ENCODE measurements at places on chromosomes 1 and 21. TPM values are rescaled to one million over a fixed set of nuclear protein-coding genes. Genes with fewer than 3 reads are reported as not detected.

Gene TMEM125
- total RNA-seq = 0.72 TPM

Gene ZNF593OS
- total RNA-seq = not detected

Gene RER1
- total RNA-seq = 71.3 TPM

Gene SZRD1
- total RNA-seq = 24.1 TPM

Gene ETV3L
- total RNA-seq = not detected

DNA sequence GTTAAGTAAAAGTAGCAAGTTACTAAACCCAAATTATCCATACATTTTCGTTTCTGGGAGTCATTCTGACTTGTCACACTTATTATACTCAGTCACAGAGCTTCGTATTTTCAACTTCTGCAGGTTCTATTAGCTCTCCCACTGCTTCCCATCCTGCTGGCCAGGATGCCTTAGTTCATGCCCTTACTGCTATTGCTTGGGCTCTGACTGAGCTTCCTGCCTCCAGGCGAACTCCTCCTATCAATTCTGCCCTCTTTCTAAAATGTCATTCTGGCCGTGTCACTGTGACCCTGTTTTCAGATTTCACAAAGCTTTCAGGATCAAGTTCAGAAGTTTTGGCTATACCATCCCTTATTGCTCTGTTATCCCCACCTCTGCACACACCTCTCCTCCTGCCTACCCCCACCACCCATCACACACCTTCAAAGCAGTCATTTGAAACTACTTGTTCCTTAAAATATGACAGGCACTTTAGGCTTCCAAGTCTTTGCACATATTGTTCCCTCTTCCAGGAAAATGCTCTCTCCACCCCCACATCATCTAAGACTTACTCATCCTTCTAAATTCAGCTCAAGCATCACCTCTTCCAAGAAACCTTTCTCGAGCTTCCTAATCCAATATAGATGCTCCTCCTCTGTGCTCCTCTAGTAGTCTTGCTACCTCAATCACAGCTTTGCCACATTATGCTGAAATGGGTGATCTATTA, 278.0 kb downstream of the BRINP2 start:
- no peak for DNase-seq

DNA sequence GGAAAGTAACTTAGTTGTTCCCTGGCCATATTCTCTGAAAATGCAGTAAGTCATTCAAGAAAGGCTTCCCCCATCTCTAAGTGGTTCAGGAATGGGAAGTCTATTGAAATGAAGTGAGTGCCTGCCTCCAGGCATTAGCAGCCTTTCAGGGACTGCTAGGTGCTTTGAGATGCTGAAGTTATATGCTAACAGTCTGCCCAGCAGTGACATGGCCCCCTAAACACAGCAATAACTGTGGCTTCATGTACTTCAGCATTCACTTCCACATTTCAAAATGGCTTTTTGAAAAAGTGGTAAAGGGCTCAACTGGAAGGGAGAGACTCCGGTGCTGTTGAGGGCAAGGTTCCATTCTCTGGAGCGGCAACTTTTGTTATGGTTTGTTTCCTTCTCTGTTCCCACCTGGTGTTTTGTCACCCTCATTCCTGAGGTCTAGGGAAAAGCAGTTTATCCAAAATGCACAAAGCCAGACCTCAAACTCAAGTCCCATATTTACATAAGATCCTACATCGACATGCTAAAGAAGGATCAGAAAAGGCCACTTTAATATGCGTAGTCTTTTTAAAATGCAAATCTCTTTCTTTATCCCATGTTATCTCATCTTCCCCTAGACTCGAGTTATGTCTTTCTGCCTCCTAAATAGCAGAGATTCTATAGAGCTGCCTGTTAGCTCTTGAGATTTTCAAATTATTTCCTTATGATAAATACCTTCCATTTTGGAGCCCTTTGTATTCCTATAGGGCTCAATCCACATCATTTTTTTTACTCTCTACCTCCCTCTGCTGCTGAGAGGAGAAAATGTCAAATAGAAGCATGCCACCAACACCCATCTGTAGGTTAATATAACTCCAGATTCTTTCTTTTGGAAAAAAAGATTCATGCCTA, 34.2 kb upstream of the LRRC8C start:
- peak; percentile 51 for DNase-seq

GRCh38 chr21:31279986-31280385, 64.1 kb downstream of the TIAM1 start:
- no peak for DNase-seq

DNA sequence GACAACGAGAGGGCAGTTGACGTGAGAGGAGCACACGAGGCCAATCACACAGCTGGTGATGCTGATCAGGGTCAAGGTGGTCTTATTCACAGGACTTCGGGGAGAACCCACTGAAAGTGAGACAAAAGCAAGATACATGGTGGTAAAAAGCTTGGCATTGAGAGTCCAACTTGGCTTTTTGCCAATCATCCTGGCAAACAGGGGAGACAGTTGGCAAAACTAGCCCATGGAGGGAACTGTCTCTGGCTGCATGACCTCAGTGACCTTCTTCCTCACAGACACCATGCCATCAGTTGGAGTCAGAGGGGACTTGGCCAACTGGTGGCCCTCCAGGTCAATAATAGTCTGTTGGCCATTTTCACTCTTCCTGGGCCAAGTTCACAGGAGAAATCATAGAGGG, 139.9 kb downstream of the ASTN1 start:
- DNase-seq = no peak
